ENCODE measurements at places on chromosomes 16 and 17.

- DNase-seq: no peak
Measured at GRCh38 chr17:10737736-10738135, 7.9 kb upstream of the TMEM220 start.

GRCh38 chr17:2092253-2092652, 37.4 kb downstream of the HIC1 start:
- no peak for DNase-seq

GRCh38 chr17:32100971-32101631, 41.2 kb upstream of the RHOT1 start:
- DNase-seq: no peak

DNA sequence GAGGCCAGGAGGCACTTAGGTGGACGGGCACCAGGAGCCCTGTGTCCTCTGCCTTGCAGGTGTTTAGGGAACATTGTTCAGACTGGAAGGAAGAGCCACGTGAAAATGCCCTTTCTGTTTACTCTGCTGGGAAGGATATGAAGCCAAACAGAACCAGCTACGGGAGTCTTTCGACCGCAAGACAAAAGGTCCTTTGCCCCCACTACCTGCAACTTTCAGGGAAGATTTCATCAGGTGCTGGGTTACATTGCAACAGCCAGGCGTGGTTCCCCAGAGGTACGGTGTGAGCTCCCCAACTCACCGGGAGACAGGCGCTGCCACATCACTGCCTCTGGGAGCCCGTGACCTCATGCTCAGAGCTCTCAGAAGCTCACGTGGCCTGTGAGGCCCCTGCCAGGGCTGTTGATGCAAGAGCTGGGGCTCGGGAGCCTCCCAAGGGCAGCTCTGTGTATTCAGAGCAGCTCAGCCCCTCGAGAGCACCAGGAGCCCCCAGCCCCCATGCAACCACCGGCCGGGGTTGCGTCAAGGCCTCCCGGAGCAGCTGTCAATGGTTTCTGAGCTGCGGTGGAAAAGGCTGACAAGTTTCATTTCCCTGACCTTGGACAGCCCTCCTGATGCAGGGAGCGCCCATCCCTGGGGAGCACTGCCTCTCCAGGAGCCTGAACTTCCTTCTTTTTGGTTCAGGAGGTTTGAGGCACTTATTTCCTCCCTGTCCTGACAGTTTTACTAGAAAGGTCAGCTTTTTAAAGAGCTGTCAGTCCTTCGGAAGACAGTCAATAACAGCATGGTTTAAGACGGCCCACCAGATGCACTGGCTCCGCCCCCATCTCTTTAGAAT, 42.1 kb downstream of the TBC1D16 start:
- DNase-seq: peak; percentile 96

- peak; percentile 79 for DNase-seq
Measured at GRCh38 chr16:69294051-69294450, 17.1 kb upstream of the VPS4A start.

DNA sequence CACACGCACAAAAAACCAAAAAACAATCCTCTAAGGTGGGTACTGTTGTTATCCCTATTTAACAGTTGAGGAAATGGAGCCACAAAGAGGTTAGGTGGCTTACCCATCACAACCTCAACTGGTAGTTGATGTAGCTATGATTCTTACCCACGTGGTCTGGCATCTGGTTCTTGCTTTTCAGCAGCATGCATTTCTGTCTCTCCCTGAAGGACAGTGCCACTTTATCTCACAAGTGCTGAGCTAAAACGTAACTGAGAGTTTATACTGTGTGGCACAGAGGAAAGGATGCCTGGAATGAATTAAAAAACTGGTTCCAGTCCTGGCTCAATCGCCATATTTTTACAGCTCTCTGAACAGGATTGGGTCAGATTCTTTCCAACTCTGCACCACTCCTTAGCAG, 1.9 kb upstream of the CORO6 start:
- DNase-seq: no peak

DNA sequence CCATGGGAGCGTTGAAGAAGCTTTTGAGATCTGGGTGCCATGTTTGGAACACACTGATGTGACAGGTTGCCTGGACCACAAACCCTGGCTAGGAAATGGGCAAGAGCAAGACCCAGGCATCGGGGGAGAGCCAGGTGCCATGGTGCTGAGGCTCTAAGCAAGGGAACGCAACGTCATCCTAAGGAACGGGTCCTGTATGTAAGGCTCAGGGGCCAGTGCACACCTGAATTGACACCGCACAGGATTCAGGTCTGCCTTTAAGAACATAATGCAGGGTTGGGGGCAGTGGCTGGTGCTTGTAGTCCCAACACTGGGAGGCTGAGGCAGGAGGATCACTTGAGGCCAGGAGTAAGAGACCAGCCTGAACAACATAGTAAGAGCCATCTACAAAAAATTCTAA, 10.8 kb downstream of the PSMD7 start:
- DNase-seq: no peak

DNA sequence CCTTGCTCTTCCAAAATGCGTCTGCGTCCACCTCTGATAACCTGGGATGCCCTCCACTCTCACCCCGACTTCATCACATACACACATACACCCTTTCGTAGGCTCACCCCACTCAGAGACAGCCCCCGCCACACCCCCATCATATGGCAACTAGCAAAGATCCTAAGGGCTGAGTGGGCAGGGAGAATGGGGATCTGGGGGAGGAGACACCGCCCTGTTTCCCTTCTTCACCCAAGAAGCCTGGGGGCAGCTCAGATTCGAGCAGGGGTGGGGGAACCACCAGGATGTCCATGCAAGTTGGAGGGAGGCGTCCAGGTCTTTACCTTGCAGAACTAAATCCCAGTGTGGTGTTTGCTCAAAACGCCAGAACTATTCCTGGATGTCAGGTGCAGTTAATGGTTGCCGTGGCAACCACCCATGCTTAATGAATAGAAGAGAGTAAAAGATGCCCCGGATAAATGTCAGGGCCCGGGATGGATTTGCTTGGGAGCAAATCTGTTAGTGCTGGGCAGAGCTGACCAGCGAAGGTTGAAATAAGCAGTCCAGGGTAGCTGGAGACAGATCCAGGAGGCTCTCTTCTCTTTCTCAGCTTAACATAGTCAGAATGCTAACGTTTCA, 72.8 kb downstream of the CACNG3 start:
- no peak for DNase-seq

- no peak for DNase-seq
Measured at GRCh38 chr17:58277802-58278595, 2.7 kb downstream of the MPO start.

- DNase-seq: no peak
Measured at GRCh38 chr16:64751906-64752305, 370.0 kb downstream of the CDH11 start.

GRCh38 chr17:76635039-76635438, 8.5 kb downstream of the ST6GALNAC1 start:
- DNase-seq: no peak

DNA sequence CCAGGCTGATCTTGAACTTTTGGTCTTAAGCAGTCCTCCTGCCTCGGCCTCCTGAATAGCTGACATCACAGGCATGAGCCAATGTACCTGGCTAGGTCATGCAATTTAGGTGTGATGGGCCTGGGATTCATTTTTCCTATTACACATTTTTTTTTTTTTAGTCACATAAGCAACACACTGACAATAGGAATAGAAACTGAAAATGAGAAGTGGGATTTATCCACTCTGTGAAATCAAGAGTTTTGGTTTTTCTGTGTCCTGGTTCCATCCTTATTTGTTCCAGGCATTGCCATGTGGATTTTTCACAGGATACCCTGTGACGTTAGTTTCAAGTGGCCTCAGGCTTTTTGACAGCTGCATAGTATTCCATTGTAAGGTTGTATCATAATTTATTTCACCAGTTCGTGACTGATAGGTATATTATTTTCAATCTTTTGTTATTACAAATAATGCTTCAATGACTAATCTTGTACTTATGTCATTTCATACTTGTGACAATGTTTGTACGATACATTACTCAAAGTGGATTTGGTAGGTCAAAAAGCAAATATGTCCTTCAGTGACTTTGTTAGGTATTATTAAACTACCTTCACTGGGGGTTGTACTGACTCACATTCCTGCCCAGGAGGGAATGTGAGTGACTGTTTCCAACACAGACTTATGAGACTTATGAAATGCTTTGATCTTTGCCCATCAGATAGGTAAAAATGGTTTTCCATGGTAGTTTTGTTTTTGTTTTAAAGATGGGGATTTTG, 10.6 kb downstream of the ADCY7 start:
- DNase-seq: peak; percentile 20

DNA sequence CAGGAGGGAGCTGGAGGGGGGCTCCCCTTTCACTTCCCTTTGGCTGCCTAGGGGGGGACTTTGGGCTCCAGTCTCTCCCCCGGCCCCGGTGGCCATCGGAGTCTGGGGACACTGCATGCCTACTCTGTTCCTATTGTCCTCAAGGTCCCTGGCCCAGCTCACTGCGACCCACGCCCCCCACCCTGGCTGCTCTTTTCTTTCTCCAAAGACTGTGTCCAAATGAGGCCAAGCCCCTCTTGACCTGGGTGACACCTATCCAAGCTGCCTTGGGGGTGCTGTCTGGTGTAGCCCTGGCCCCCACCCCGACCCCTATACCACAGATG, 12.9 kb downstream of the UBALD1 start:
- no peak for DNase-seq

DNA sequence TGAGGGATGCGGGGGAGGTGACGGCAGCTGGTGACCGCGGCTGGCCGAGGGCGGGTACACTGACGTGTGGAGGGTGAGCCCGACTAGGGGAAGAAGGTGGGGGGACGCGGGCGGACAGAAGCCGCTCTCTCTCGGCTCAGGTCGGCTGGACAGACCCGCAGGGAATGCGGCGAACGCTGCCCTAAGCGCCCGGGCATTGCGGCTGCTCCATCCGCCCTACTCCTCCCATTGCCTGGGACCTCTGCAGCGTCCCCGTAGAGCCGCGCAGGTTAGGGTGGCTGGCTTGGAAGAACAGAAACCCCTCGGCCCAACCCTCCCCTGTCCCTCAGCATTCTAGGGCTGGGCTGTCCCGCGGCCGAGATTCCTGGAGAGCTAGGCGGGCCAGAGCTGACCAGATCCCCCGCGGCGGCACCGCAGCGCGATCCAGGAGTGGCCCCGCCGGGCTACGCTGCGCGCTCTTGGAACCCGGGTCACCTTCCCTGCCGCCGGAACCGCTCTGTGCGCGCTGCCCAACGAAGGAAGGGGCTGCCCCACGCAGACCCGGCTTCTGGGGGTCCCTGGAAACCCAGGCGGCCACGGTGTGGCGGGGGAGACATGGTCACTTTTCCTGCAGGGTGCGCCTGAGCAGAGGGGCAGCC, 3.0 kb downstream of the DLX4 start:
- no peak for DNase-seq

DNA sequence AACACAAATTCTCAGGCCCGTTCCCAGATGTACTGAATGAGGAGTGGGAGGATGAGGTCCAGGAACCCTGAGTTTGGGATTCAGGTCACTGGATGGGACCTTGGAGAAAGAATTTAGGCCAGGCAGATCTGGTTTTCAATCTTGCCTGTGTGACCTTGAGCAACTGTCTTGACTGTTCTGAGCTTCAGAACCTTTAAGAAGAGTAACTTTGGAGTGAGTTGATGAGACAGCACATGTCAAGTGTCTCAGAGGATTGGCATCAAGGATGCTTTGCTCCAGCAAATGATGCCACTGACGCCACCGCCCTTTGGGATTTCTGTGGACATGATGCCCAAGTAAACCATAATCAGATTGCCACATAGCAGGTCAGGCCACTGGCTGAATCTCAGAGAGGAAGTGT, 56.2 kb upstream of the DNAJA2 start:
- DNase-seq: no peak

DNA sequence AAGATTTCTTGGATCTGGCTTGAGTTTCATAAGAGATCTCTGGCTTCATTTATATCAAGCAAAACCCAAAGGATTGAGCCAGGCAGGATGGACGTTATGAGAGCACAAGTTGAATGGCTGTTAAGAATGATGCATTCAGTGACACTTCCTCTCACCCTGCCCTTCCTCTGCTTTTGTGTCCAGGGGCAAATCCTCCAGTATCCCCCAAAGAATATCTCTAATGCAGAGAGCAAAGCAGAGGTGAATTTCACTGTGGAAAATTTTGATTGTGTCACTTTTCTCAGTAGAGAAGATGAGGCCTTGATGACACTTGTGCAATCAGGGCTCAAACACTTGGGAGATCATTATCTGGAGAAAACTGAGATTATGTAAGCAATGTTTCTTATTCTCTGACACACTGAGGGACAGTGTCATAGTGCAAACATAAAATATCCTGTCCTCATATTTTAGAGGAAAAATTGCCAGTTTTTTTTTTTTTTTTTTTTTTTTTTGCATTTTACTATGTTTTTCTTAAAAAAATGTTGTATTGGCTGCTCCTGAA, 25.3 kb downstream of the MARCHF10 start:
- DNase-seq: no peak

GRCh38 chr16:4416200-4417032, at the start of gene CORO7:
CORO7 (minus strand) TSS chr16:4416596; CDS start chr16:4416518, 78 bp downstream.
- peak; percentile 93 for DNase-seq

GRCh38 chr16:74601126-74601871, 5.6 kb downstream of the GLG1 start:
- peak; percentile 44 for DNase-seq

DNA sequence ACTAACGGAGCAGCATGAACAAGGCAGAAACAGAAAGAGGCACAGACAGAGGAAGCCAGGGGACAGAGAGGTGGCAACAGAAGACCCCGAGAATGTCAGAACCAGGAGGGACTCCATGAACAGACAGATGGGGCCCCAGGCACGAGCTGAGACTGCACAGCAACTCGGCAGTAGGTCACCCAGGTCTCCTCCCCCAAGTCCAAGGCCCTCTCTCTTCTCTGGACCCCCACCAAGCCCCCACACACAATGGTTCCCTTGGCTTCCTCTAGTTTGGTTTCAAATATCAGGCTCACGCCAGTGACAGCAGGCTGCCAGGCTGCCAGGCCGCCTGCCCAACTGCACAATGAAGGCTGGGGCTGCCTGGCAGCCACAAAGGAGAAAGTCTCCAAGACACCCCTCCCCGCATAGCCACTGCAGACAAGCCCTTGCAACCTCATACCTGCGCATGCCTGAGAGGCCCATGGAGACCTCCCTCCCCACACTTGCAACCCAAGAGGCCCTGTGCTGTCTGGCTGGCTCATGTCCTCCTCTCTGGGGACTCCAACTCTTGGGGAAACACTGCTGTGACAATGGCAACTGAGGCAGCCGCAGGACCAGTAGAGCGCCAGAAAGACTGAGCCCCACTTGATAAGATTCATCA, 54.8 kb downstream of the PIMREG start:
- DNase-seq: no peak

GRCh38 chr17:81891303-81891552, 158 bp downstream of the ALYREF start:
- no peak for DNase-seq

- no peak for DNase-seq
Measured at GRCh38 chr17:69547947-69548346, 133.4 kb downstream of the MAP2K6 start.

GRCh38 chr16:65817066-65817465, 549.4 kb upstream of the CDH5 start:
- no peak for DNase-seq

- DNase-seq: no peak
Measured at GRCh38 chr16:77761204-77761603, 27.2 kb upstream of the VAT1L start.

GRCh38 chr17:75933808-75934207, 7.0 kb downstream of the FBF1 start:
- no peak for DNase-seq

Data from epithelial cell of esophagus (primary cell).